ENCODE measurements at places on chromosomes 11 and 22.

DNA sequence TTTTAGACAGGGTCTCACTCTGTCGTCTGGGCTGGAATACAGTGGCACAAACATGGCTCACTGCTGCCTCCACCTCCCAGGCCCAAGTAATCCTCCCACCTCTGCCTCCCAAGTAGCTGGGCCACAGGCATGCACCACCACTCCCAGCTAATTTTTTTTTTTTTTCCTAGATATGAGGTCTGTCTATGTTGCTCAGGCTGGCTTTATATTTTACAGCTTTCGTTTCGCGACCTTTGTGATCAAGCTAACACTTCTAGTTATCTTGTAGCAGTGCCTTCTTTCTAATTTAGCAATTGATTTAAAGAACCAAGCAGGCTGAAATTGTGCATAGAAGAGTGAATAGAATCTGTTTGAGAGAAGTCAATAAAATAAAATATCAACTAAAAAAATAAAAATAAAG is 11.3 kb downstream of the CKAP5 start:
- DNase-seq: no peak

DNA sequence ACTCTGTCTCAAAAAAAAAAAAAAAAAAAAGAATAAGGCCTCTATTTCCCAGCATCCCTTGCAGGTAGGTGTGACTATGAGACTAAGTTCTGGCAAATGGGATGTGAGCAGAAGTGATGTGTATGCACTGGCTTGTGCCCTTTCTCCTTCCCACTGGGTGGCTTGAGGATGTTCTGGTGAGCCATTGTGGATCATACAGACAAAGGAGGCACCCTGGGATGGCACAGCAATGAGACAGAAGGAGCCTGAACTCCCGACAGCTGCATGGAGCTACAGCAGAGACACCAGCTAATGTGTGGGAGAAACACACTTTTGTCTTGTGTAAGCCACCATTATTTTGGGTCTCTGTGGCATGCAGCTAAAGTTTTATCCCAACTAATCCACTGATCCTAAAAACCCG is 10.6 kb upstream of the SORL1 start:
- no peak for DNase-seq

- DNase-seq: no peak
Observed at GRCh38 chr22:25629613-25630012, 65.1 kb downstream of the GRK3 start.

DNA sequence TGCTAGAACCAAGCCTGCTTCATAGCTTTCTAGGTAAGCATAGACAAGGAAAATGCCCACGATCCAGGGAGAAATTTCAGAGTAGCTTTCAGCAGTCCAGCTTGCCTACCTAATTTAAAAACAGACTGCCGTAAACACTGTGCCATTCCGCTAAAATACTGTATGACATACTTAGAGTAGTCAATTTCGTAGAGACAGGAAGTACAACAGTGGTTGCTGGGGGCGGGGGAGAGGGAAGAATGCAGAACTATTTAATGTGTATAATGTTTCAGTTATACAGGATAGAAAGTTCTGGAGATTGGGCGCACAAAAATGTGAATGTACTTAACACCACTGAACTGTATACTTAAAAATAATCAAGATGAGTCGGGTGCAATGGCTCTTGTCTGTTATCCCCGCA is 56.7 kb downstream of the C11orf58 start:
- no peak for DNase-seq

DNA sequence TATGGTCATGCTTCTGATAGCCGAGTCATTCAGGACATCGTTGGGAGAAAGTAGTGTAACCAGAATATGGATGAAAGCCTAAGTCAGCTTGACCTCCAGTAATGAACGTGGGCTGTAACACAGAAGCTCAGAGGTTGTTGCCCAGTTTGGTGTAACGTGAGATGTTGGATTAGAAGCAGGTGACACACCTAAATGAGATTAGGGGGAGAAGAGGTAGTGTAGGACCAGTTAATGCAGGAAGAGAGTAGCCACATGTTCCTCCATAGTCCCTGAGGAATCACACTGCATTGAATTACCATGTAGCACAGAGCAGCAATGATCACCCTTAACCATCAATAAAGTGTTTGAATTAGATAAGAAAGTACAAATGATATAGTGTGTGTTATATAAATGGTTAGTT is 20.4 kb downstream of the FBXO7 start:
- DNase-seq: no peak

DNA sequence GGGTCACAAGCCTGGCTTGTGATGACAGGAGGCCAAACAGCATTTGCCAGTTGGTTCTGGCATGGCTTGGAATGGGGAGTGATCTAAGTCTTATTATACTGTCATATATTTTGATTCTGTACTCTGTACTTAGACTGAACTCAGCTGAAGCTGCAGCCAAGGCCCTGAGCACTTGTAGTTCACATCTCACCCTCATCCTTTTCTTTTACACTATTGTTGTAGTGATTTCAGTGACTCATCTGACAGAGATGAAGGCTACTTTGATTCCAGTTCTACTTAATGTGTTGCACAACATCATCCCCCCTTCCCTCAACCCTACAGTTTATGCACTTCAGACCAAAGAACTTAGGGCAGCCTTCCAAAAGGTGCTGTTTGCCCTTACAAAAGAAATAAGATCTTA is 843 bp downstream of the OR56B1 start:
- no peak for DNase-seq

GRCh38 chr11:114265122-114265878 is 30.9 kb upstream of the NNMT start:
- DNase-seq: no peak

- DNase-seq: no peak
Observed at GRCh38 chr22:36593215-36593614, 64.2 kb upstream of the EIF3D start.

DNA sequence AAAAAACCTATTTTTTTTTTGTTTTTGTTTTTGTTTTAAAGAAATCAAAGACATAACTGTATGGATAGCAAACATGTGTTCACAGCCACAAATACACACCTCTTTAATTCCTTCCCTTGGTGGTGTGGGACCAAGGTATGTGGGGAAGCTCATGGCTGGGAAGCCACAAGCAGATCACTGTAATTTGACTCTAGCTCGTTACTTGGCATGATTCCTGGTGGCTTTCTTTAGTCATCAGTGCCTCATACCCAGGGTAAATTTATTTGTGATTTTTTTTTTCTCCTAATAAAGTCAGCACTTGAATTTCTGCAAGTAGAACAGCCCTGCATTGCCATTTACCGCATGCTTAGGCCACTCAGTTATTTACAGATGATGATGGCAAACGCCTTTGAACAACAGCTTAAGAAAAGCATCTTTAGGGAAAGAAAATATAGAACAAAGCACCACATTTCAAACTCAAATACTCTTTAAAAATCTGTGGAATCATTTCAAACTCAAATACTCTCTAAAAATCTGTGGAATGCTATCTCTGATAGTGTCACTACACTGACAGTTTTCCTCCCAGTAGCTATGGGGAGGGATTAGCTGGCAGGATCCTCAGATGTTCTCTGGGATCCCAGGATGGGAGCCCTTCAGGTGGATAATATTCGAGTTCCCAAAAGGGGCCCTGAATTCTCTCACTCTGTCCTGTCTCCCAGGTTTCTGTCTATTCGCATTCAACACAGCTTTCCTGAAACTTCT is 687.2 kb downstream of the OPCML start:
- DNase-seq: no peak

DNA sequence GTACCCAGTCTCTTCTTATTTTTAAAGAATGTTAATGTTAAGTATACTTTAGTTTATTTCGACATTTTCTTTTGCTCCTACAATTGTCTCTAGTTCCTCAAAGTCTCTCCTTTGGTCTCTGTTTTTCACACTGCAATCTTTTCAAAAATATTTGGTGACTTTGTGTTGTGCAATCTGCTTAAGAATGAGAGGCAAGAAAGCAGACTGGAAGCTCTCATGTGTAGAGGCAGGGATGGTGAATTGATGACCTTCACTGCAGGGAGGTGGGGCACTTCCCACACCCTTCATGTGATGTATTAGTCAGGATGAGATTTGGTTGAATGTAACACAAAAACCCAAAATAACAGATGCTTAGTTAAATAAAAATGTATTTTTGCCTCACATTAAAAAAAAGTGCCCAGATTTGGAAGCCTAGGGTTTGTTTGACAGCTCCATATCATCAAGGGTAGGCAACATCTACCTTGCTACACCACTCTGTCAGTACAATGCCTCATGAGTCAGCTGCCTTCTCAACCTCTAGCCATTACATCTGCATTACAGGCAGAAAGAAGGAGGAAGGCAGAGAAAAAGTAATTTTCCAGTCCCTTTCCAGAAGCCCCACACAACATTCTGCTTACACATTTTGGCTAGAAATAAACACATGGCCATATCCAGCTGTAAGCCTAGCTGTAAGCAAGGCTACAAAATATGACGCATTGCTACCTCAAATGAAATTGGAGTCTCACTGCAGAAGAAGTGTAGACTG is 3.8 kb upstream of the MMP27 start:
- DNase-seq: no peak

- DNase-seq: no peak
Observed at GRCh38 chr11:66489636-66490035, 9.4 kb downstream of the DPP3 start.

- DNase-seq: no peak
Observed at GRCh38 chr11:68966894-68967780, 13.6 kb downstream of the MRGPRD start.

DNA sequence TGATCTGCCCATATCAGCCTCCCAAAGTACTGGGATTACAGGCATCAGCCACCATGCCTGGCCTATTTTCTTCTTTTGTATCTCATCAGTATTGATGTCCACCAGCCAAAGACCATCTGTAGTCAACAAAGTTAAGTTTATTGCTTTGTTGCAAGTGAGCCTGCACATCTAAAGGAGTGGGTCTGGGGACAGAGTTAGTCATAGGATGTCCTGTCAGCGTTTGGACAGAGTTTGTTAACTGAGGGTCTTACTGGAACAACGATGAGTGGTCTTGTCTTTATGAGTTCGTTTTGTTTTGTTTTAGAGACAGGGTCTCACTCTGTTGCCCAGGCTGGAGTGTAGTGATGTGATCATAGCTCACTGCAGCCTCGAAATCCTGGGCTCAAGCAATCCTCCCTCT is 40.6 kb upstream of the SEPTIN5 start:
- no peak for DNase-seq

DNA sequence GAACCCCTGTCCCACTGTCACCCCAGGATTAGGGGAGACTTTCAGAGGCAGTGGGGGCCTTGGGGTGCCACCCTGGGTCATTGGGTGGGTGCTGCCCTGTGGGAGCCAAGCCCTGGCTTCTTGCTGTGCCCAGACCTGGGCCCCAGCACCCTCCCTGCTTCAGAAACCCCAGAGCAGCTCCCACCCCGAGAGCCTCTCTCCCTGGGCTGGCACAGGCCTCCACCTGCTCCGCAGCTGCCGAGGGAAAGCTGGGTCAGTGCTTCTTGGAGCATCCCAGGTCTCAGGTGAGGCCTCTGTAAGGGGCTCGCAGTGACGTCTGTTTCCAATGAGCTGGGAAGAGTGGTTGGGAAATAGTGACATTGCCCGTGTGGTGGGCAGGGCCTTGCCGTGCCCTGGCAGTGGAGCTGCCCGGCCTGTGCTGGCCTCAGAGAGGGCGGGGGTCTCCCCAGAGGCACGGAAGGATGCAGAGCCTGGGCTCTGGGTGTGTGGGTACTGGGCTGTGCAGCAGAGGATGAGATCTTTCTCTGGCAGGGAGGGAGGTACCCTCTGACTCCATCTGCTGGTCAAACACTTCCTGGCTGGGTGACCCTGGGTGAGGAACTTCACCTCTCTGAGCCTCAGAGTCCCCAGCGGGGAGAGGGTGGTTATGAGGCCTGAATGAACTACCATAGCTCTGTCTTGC is 23.0 kb downstream of the C22orf23 start:
- no peak for DNase-seq

DNA sequence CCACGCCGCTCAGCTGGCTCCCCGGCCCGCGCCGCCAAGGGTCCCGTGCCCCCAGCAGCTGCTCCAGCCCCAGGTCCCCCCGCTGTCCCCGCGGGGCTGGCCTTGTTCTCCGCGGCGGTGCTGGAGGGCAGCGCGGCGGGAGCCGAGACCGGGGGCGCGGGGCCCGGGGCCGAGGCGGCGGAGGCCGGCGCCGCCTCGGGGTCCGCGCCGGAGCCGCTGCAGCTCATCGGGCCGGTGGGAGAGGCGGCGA is 128 bp downstream of the TAF10 start:
- DNase-seq: no peak

DNA sequence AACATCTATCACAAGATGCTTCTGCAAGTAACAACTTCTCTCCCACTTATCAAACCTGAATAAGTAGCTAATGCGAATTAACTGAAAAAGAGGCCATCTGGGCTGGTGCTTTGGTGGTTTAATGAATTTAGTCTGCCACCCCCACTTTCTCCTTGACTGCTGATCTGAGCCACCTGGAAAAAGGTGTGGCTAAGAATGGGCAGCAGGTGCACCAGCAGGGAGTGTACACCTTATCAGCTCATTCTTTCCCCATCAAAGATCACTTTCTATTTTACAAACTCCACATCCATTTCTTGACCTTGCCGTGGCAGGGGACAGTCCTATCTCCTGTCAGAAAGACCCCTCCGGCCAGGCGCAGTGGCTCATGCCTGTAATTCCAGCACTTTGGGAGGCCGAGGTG is 6.5 kb downstream of the RFPL3 start:
- no peak for DNase-seq

- DNase-seq: no peak
Observed at GRCh38 chr22:31044262-31044861, 36.8 kb upstream of the SMTN start.

DNA sequence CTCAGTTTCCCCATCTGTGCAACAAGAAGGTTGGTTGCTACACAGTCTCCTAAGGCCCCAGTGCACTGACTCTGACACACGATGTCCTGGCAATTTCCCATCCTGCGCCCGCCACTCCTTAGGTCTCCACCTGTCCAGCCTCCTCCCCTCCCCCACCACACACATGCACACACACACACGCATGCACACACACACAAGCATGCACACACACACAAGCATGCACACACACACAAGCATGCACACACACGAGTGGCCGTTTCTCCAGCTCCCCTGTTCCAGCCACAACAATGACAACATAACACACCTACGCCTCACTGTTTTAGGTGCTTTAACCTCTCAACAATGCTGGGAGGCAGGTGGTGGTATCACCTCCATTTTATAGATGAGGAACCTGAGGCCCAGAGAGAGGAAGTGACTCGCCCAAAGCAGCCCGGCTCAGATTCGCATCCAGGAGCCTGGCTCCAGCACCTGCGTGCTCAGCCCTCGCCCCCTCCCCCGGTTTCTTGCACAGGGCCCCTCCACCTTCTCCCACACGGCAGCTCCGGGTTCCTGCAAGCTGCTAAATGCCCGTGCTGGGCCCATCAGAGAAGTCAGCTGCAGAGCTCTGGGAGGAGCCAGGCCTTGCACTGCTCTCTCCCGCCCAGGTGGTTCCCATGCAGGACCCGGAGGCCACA is 13.0 kb downstream of the CYTH4 start:
- no peak for DNase-seq
